ENCODE measurements at places on chromosomes 2 and 18.

DNA sequence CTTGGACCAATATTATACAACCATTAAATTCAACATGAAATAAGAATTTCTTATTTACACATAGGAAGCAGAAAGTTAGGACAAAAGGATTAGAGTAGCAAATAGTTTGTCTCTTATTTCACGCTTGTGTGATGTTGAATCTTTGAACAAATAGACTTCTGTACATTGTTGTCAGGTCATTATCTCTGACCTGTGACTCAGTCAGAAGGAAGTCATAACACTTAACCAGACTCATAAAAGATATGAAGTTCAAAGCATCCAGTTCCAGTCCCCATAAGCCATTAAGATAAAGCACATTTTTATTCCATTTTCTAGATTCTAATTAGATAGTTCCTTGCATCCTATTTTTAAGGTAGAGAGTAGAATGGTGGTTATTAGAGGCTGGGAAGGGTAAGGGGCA lies 130.8 kb downstream of the UPP2 start:
- no peak for DNase-seq

DNA sequence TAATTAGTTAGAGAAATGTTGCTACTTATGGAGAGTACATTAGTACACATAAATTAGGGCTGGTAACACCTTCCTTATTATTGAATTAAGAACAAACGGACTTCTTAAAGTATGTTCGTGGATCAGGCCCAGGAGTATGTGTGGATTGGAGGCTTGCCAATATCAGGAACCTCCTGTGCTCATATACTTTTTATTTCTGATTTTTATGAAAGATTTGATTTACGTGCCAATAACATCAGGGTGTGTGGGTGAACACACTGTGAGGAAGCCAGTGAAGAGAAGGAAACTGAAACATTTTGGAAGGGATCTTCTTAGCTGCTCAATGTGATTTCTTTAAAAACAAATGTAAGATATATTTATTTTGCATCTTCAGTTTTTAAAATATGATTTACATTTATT lies 113.0 kb downstream of the EFEMP1 start:
- no peak for DNase-seq

- no peak for DNase-seq
Observed at GRCh38 chr18:32148185-32148870, 41.5 kb upstream of the MEP1B start.

GRCh38 chr18:35203067-35203466 lies 37.8 kb upstream of the ZNF397 start:
- no peak for DNase-seq

- DNase-seq, result no peak
Observed at GRCh38 chr18:570697-571096, 9.5 kb upstream of the CETN1 start.

GRCh38 chr2:158805936-158806335 lies 10.8 kb downstream of the DAPL1 start:
- no peak for DNase-seq

- no peak for DNase-seq
Observed at GRCh38 chr2:239773228-239774141, 251.7 kb downstream of the NDUFA10 start.

GRCh38 chr18:56492136-56492535 lies 146.3 kb downstream of the TXNL1 start:
- no peak for DNase-seq

DNA sequence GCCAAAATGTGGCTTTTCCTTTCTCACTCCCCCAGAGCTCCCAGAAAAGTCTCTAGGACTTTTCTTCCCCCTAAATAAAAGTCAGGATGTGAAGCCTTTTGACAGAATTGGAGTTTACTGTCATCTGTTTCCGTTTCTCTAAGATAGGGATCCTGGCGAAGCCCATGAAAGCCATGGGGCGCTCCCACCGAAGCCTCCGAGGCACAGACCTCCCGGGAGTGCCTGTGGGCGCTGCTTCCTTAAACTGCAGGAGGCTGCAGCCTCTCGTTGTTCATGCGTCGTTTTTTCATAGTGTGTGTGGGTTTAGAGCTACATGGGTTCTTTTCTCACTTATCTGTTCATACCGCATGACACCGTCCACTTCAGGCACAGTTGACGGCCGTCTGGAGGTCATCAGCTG lies 56.8 kb downstream of the ASAP2 start:
- no peak for DNase-seq

DNA sequence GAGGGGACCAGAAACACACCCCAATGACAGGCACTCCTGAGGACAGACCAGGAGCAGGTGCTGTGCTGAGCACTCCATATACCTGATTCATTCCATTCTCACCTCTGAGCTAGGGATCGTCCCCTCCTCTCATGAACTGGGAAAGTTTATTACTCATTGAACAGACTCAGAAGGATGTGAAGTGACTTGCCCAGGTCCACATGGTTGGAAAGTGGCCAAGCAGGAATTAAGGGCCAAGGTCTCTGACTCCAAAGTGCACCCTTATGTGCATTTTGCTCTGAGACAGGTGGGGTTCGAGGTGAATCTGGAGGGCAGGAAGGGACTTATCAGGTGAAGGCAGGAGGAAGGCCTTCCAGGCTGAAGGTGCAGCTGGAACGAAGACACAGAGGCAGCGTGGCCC lies 25.1 kb upstream of the PLB1 start:
- DNase-seq, result no peak

GRCh38 chr18:27184115-27185024 lies 738 bp downstream of the CHST9 start:
- no peak for DNase-seq

DNA sequence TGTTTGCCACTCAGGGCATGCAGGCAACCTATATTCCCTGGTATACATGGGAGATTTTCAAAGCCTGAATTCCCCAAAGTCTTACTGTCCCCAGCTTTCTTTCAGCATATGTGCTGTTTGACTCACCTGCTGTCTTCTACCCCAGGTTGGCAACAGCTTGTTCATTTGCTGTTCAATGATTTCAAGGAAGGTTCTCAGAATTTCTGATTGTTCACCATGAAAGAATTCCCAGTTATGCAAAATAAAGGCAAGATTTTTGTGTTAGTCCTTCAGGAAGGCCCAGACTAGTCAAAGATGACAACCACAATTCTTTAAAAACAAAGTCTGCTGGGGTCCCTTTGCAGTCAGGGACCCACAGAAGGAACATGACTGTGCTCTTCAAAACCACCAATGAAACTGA lies 1057.8 kb upstream of the CDH2 start:
- DNase-seq, result no peak

DNA sequence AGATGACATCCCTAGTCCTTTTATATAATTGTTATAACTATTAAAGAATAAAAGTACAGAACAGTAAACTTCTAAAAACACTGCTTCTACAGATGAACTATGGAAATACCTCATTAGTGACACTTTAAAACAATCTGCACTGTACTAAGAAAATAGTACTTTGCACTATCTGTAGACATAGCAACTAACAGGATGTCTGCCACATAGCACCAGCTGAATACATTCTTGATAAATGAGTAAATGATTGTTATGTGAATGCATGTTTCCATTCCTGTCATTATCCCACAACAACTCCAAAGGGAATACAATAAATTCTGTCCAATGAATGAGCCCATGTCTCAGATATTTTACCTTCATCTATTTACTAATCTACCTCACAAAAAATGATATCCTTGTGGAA lies 115.3 kb upstream of the SLC35G4 start:
- no peak for DNase-seq

DNA sequence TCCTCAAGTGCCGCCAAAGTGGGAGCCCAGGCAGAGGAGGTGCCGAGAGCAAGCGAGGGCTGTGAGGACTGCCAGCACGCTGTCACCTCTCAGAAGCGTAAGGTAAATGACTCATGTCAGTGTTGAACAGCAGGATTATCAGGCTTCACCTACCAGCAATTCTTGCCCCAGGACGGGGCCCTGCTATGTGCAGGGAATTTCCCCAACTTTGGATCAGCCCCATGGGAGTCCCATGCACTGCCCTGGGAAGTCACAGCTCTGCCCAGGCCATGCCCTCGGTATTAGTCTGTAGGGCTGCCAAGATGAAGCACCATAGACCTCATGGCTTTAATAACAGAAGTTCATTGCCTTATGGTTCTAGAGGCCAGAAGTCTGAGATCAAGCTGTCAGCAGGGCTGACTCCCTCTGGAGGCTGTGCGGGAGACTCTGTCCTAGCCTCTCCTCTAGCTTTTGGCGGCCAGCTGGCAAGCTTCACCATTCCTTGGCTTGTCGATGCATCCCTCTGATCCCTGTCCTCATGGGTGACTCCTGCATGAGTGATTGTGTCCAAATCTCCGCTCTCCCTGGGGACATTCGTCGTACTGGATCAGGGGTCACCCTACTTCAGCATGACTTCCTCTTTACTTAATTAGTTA lies 55.9 kb downstream of the TRPM8 start:
- no peak for DNase-seq

- DNase-seq, result no peak
Observed at GRCh38 chr2:199956062-199956380, 639 bp downstream of the MAIP1 start.

DNA sequence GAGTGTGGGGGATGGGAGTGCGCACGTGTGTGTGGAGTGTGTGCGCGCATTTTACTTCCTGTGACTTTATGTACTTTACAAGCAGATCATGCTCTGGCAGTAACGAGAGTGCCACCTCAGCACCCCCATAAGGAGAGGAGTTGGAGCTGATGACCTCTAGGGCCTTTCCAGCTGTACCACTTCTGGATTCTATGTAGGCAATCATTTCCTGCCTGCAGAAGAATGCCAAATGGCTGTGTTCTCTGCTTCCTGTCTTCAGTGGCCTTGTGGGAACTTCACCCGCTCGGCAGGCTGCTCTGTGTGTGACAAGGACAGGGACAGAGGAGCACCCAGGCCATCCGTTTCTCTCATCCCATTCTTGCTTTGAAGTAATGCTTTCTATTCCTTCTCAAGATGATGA lies 22.8 kb upstream of the ZNF385B start:
- no peak for DNase-seq

GRCh38 chr2:109353806-109354745 lies 225.1 kb downstream of the SH3RF3 start:
- DNase-seq, result no peak

DNA sequence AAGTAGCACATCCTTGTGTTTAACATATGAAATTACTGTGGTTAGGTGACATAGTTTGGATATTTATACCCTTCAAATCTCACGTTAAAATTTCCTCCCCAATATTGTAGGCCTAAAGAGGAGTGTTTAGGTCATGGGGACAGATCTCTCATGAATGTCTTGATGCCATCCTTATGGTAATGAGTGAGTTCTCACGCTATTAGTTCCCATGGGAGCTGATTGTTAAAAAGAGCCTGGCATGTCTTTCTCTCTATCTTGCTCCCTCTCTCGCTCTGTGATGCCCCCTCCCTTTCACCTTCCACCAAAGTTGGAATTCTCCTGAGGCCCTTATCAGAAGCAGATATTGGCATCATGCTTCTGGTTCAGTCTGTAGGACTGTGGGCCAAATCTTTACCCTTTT lies 660.1 kb downstream of the ADCYAP1 start:
- no peak for DNase-seq

- DNase-seq, result no peak
Observed at GRCh38 chr2:65214361-65214760, 13.3 kb upstream of the ACTR2 start.

DNA sequence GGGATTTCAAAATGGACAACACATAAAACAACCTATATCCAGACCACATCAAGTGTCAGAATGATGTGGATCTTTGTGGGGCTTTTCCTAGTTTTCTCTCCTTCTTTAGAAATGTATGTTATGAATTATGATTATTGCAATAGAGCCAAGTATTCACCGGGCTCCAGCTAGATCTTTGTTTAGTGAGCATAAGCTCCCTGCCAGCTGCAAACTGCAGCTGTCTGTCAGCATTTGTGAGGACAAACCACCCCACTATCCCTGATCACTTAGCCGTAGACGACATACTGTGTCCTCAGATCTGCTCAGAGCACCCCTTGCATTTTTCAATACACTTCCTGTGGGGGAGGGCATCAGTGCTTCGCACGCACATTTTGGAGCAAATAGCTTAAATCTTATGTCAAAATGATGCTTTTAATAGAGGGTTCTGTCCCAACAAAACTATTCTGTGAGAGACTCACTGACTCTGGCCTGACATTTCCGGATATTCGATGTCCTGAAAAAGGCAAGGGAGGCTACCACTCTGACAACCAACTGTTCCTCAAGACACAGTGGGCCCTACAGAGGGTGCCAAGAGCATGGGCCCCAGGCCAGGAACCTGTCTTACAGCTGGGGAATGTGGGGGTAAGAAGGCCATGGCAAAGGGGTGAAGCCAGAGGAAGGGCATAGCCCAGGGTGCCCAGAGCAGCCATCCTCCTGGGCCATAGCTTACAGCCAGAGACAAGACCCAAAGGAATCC lies 346.0 kb downstream of the ARHGAP15 start:
- DNase-seq, result no peak

GRCh38 chr2:188076149-188077056 lies 215.3 kb upstream of the GULP1 start:
- DNase-seq, result no peak

- no peak for DNase-seq
Observed at GRCh38 chr2:46459694-46460093, 19.7 kb upstream of the TMEM247 start.

DNA sequence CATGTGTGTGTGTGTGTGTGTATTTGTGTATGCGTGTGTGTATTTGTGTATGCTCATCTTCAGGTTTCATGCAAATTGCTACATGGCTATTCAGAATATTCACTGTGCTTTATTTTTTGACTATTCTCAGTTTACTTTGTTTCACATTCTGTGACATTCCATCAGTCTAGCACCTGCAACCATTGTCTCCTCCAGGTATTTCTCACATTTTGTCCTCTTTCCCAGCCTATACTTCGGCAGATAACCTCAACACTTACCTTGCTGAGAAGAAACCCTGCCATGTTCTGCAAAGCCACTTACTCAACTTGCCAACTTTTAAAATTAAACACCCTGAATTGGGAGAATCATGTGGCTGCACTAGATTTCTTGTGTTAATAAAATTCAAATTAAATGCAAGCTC lies 135.4 kb upstream of the REG3A start:
- DNase-seq, result no peak

DNA sequence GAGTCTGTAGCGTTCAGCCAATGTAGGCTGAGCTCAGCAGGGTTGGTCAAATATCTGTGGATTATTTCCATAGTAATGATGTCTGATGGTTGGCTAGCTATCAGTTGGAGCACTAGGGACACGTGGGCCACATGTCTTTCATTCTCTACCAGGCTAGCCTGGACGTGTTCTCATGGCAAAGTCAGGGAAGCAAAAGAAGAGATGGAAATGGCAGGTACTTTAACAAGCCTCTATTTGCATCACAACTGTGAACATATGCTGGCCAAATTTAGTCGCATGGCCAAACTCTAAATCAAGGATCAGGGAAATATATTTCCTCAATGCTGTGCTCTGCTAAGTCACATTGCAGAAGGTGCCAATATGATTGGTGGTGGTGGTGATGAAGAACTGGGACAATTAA lies 371.6 kb upstream of the CHST9 start:
- no peak for DNase-seq

DNA sequence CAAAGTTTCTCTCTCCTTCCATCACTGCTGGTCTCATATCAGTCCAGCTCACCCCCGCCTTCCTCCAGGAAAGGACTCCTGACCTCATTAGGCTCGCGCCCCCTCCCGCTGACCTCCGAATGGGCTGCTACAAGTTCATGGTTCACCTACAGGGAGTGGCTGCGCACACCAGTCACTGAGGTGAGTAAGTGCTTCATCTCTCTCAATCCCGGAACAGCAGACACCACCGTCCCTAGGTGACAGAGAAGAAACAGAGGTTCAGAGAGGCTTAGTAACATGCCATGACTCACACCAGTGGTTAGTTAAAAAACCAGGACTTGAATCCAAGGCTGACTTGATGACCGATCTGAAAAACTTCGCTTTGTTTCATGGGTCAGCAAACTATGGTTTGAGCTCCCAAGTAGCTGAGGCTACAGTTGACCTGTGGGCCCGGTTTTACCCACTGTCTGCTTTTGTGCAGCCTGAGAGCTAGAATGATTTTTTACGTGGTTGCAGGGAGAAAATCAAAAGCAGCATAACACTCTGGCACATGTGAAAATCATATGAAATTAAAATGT lies 42.0 kb downstream of the ZFP36L2 start:
- no peak for DNase-seq
